ENCODE measurements at places on chromosomes 11 and 22.

DNA sequence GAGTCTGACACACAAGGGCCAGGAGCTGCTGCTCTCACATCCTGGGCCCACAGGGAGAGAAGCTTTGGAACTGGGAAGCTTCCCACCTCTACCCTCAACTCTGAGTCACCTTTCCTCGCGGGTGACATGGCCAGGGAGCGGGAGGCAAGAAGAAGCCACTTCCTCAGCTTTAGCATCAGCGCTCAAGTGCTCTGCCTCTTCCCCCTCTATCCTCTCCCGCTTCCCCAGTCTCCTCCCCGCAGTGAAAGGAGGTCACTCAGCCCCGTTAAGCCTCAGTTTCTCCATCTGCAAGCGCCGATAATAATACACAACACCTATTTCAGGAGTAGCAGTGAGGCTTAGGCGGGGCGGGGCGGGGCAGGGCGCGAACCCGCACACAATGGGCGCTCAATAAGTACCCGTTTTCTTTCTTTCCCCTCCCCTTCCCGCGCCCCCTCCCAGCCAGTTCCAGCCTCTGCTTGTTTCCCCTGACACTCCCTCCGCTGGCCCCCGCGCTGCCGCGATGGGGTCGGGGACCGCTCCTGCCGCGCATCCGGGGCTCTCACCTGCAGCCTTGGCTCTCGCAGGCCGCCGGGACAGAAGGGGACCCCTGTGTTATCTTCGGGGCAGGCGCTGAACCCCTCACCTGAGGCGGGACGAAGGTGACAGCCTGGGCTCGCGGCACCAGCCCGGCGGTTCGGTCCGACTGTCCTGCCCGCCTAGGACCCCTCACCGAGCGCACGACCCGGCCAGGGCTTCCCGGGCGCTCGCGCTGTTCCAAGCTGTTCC, 892 bp downstream of the GDPD5 start:
- peak; percentile 40 for DNase-seq

GRCh38 chr22:47098554-47098953, 336.1 kb downstream of the TBC1D22A start:
- no peak for DNase-seq

DNA sequence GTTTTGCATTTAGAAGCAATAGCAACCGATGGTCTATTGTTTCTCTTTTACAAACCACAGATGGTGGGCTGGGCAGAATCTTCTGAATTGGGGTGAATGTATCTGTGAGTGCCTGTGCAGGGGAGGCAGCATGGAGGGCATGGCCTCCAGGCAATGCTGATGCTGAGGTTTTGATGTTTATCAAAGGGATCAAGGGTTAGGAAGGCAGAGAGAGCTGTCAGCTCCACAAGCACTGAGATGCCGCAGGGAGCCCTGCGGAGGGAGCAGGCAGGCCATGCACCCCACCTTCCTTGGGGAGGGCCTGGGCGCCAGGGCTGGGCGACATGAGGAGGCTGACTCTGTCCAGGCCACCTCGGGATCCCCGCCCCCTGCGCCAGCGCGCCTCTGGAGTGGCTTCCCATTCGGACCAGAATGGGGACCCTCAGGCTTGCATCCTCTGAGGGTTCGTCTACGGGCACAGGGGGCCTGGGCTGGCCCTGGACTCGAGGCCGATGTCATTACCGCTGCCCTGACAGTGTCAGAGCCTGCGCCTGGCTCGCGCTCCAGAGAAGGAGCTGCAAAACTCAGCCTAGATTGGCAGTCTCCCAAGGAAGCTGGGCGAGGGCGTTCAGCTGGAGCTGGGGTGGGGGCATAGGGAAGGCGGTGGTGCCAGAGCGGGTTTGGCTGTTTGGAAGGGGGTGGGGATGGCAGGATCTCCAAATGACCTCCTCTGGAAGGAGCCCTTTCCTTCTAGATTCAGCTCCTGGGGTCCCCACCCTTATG, 13.9 kb upstream of the TH start:
- no peak for DNase-seq

DNA sequence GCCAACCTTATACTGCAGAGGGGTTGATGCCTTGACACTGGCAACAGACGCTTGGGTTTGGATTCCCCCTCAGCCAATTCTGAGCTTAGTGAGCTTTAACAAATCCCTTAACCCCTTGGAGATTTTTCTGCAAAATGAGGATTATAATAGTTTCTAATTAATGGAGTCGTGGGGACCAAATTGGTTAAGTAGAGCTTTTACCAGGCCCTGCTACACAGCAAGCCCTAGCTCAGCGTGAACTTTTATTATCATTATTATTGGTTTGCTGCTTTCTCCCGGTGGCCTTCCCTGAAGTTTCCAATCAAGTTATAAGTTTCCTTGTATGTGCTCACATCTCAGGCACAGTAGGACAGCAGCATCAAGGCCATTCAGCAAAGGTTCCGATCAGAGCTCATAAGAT, 156.6 kb upstream of the GUCY1A2 start:
- DNase-seq, result no peak

GRCh38 chr11:104764710-104765045, 133.6 kb downstream of the CASP12 start:
- DNase-seq, result no peak

- DNase-seq, result peak; percentile 47
Observed at GRCh38 chr11:122749005-122749687, 89.2 kb upstream of the CRTAM start.

DNA sequence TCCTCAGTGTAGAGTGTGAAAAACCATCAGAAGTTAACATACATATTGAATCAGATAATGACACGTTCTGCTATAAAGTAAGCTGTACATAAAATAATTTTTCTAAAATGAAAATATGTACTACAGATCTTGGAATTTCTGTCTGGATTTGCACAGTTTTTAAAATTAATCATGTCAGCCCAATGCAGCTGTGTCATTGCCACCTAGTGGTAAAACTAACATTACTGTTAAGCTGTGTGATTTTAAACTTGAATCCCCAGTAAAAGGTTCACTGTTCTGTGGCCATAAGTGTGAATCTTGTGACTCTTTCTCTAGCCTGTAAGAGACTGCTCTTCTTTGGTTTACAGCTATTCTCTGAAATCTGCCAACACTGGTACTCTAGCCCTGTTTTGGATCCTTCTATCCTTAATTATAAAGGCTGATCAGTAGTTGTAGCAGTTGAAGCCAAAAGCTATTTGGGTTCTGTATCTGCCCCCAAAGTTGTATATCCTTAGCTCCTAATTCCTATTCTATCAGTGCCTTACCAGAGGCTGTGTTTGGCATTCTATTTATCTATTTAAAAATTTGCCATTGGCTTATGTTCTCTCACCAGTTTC, 4.0 kb downstream of the JRKL start:
- peak; percentile 33 for DNase-seq

- DNase-seq, result no peak
Observed at GRCh38 chr11:70038034-70038834, 39.9 kb upstream of the ANO1 start.

GRCh38 chr11:8325591-8326304, 62.1 kb upstream of the LMO1 start:
- DNase-seq, result no peak

- DNase-seq, result no peak
Observed at GRCh38 chr11:61973476-61974162, 6.2 kb upstream of the FTH1 start.

DNA sequence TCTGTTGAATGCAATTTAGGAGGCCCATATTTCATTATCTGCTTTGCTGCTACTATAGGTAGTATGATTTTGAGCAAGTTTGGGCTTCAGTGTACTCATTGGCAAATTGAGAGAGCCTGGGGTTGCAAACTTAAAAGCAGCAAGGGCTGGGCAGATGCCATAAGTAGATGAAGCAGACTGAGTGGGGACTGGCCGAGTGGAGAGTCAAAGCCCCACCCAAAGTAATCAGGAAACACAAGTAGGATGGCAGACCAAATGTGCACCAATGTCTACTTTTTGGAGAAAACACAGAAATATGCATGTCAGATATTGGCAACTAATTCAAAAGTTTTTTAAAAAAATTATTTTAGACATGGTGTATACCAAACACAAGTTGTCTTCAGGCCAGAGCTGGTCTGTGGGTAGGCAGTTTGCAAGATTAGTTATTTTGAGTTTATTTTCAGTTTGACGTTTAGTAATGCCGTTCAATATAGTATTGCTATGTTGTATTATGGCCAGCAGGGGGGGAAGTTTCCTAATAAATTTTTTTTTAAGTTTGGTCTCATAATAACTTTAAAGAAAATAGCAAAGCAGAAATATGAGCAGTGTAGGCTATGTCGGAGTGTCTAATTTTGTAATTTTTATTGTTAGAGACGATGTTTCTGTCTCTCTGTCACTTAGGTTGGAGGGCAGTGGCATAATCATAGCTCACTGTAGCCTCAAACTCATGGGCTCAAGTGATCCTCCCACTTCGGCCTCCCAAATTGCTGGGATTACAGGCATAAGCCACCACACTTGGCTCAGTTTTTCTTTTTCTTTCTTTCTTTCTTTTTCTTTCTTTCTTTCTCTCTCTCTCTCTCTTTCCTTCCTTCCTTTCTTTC, 105.1 kb downstream of the HIPK3 start:
- DNase-seq, result peak; percentile 40

DNA sequence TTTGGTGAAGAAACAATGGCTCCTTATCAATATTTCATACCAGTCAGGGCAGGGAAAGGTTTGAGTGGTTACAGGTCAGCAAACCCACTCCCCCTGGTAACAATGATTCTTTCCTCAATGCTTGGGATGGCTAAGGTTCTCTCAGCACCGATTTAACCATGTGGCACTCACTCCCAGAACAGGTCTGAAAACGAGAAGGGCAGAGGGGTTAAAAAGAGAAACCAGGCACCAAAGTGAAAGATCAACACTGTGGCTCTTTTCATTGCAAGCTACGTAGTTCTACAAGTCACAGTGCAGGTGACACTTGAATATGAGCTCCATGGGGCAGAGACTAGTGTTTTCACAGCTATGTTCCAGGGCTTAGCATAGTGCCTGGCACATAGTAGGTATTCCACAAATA, 132.4 kb downstream of the PLEKHA7 start:
- DNase-seq, result no peak

DNA sequence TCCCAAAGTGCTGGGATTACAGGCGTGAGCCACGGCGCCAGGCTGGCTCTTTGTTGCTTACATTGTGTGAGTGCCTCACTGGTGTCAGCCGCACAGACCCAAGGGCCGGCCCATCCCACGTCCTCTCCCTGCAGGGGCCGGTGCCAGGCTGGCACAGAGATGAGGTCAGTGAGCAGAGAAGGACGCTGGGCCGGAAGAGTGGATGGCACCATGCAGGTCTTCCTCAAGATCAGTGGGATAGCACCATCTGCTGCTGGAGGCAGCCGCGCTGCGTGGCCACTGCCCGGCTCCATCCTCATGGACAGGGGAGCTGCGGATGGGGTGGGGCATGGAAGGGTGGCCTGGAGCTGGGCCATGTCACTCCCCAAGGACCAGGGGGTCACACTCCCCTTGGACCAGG, 22.0 kb upstream of the FGF4 start:
- no peak for DNase-seq

- DNase-seq, result no peak
Observed at GRCh38 chr22:40414838-40415505, 44.6 kb downstream of the SGSM3 start.

GRCh38 chr11:118572981-118573550, 857 bp downstream of the ARCN1 start:
- peak; percentile 78 for DNase-seq

DNA sequence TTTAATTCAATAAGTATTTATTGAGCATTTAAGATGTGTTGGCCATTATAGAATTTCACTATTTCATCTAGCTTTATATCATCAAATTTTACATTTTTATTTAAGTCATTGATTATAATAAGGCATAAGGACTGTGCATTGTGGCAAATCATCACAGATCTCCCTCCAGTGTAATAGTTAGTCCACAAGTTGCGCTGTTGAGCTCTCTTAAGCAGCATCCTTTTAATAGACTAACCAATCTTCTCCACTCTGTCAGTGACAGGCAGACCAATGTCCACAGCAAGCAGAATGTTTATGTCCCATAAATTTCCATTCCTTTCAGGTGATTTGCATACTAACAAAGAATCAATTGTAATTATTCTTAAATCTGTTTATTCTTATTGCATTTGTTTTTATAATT, 595.3 kb upstream of the CCDC90B start:
- no peak for DNase-seq

DNA sequence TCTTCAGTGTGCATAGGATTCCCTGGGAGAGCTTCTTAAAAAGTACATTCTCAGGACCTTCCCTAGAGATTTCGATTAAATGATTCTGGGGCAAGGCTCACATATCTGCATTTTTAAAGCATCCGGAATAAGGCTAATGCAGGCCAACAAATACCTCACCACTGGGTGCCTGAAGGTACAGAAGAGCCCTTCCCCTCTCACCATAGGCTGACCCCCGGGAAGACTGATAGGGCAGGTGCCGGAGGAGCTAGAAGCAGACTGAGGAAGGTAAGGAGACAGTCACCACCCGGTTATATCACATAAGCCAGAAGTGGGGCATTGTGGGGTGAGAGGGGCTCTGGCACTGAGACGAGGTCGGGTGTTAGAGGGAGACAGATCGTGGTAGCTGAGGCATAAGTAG, 1059.3 kb downstream of the NTM start:
- DNase-seq, result no peak

DNA sequence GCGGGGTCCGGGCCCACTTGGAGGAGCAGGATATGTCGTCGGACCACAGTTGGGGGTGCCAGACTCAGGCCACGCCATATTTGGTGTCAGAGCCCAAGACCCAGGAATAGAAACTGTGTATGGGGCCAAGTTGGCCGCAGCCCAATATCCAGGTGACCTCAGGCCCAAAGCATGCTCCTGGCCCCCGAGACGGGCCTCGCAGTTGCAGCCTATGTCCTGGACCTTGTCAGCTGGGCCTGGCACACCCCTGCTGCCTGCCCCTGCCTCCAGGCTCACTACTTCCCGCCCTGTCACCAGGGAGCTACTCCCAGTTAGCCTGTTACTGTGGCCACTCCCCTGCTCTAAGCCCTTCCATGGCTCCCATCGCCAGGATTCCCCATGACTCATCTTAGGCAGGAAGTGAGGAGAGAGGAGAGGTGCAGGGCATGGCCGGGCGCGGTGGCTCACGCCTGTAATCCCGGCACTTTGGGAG, 23.1 kb downstream of the A4GALT start:
- DNase-seq, result no peak

DNA sequence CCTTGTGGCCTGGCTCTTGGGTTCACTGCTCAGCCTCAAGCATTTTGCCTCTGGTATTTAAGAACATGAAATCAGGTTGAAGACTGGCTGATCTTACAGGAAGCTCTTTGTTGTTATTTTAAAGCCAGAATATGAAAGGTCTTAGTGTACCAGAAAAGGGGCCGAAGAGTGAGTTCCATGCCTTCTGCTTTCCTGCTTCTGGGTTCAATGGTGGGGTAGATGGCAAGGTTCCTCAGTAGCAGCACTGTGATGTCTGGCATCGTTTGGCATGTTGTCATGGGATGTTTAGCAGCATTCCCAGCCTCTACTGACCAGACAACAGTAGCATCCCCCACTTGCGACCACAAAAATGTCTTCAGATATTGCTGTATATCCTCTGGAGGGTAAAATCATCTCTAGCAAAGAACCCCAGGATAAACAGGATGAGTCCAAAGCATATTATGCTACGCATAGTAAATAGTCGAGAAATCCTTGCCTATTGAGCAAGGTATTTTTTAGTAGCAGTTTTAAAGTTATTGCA, 2.4 kb downstream of the VPS26B start:
- DNase-seq, result no peak

GRCh38 chr11:100927579-100927978, 202.0 kb downstream of the PGR start:
- no peak for DNase-seq

Measured in CD4-positive, alpha-beta memory T cell (primary cell).